Right cardiac atrium (tissue), 5 donors: ENCODE measurements at places on chromosomes 7 and 10. TPM values are rescaled to one million over a fixed set of nuclear protein-coding genes. Genes with fewer than 3 reads are reported as not detected.
A peak's percentile ranks its signal among the peaks of the same experiment; 100 is the strongest.

CLDN4 gene
- 0.09 TPM for total RNA-seq

GRCh38 chr7:110808361-110808760 is 282.6 kb upstream of the LRRN3 start:
- DNase-seq: no peak

SYT15 gene
- 3.3 TPM for total RNA-seq

DNA sequence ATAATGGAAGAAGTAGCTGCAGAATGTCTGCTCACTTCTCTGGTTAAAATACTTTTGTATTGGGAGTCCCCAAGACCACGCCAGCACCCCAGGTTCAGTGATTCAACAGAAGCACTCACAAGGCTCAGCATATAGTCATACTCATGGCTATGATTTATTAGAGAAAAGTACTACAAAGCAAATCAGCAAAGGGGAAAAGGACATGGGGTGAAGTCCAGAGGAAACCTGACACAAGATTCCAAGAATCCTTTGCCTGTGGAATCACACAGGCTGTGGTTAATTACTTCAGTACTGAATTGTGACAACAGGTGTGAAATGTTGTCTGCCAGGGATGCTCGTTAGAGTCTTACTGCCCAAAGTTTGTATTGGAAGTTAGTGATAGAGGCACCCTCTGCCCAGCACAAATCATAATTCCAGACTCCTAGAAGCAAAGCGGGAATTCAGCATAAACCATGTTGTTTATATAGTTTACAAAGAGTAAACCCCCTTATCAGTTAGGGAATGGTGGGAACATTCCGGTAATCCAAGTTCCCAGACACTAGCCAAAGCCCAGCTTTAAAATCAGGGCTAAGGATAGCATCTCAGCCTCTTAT is 79.4 kb downstream of the HYCC1 start:
- DNase-seq: no peak

UMAD1 gene
- total RNA-seq: 12.8 TPM

GRCh38 chr7:74542558-74543117 is 88.9 kb downstream of the GTF2IRD1 start:
- DNase-seq: peak; percentile 54

DNAJC12 gene
- total RNA-seq: 3.3 TPM

SMIM30 gene
- total RNA-seq: 135 TPM

CYP26A1 gene
- not detected for total RNA-seq

DNA sequence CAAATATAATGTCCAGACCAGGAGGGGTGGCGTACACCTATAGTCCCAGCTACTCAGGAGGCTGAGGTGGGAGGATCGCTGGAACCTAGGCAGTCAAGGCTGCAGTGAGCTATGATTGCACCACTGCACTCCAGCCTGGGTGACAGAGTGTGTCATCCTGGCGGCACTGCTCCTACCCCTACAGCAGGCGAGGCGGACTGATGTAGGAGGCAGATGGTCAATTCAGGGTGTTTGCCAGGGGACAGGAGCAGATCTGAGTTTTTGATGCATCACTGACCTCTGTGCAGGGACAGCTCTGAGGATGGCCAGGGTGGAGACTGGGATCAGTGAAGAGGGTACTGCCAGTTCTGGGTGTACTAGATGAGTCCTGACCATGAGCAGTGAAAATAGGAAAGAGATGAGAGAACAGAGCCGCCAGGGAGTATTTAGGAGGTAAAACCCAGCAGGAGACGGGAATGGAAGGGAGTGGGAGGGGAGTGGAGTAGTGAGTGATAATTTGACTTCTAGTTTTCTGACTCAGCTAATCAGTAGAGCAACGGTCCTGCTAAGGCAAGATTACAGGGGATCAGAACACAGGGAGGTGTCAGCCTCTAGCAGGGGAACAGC is 75.3 kb downstream of the HIP1 start:
- no peak for DNase-seq

DNA sequence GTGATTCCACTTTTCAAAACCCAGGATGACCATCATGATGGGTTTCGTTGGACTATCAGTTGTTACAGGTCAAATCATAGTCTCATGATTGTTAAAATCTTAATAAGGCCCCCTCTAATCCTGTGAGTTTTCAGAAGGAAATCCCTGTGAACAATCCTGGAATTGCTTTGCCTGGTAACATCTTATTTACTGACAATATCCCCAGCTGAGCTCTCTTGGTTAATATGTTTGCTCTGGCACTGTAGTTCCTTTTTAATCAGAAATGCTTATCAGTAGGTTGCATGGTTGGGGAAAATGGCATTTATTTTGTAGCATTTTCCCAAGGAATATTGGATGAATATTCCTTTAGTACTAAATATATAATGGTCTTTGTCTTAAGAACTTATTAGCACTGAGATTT is 163.9 kb downstream of the TCF7L2 start:
- no peak for DNase-seq

- DNase-seq: no peak
Observed at GRCh38 chr7:123538189-123538714, 3.9 kb upstream of the IQUB start.

- no peak for DNase-seq
Observed at GRCh38 chr7:123847868-123848267, 2.9 kb downstream of the HYAL4 start.

GRCh38 chr7:8015100-8015745 is 46.6 kb downstream of the GLCCI1 start:
- no peak for DNase-seq

GSDME gene
- total RNA-seq: 5.1 TPM

GRCh38 chr10:31959461-31960173 is 31.0 kb upstream of the ARHGAP12 start:
- DNase-seq: no peak

WDFY4 gene
- total RNA-seq: 2.7 TPM

DNA sequence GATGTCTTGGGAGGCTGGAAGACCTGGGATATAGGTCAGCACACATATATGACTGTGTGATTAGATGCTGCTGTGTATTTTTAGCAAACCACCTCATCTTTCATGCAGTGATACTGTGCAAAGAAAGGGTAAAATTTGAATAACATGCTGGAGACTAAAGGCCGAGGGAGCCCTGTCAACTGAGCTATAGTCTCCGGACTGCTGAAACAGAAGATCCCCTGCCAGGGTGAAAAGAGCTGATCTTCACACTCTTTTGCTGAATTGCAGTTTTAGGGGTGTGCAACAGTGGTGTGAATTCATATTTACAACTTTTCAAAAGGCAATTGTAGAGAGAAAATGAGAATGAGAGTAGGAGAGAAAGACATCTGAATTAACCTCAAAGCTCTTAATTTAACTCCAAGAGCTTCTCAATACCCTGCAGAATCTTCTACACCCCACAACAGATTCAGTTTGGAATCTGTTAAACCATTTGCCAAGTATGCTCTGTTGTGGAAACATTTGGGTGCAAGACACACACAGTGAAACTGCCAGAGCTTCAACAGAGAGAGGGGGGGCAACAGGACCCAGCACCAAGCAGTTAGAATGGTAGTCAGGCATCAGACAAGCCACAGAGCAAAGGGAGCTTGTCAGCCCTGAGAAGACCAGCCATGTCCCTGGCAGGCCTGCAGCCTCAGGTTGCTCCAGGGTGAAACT is 190.1 kb upstream of the STK17A start:
- DNase-seq: no peak

- DNase-seq: no peak
Observed at GRCh38 chr7:43456200-43456599, 126.7 kb upstream of the STK17A start.

DNA sequence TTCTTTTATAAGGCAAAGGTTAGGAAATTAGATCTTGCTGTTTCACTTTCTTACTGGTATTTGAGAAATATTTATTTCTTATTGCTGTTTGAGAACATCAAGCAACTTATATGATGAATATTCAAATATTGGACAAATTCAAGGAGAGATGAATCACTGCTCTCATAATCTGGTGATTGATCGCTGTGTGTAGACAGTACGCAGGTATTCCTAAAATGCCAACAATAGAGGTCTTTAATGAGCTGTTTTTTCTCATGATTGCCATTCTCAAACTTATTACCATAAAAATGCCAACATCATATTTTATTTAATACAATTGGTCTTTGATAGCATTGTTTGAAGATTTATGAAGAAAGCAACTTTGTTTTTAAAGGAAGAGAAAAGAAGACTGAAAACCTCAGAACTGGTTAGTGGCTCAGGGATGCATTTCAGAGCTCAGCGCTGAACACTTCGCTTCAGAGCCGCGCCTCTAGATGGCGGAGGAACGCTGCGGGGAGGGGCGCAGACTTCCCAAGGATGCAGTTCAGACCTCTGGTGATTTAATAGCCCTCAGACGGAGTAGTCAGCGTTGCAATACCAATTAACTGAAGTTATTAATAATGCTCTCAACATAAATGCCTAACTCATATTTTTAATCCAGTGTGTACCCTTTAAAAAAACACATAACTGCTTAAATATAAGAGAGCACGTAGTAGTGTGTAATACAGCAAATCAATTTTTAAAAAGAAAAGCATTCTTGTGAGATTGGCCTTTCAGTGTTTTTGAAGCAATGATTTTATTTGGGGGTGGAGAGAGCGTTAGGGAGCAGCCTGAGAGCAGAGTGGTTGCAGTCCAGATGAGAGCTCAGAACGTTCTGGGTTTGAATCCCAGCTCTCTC is 38.5 kb upstream of the STEAP4 start:
- DNase-seq: peak; percentile 78

- DNase-seq: no peak
Observed at GRCh38 chr10:77422491-77423338, 214.9 kb downstream of the KCNMA1 start.

GRCh38 chr7:109259151-109259550 is 689.5 kb downstream of the DNAJB9 start:
- DNase-seq: no peak

DNA sequence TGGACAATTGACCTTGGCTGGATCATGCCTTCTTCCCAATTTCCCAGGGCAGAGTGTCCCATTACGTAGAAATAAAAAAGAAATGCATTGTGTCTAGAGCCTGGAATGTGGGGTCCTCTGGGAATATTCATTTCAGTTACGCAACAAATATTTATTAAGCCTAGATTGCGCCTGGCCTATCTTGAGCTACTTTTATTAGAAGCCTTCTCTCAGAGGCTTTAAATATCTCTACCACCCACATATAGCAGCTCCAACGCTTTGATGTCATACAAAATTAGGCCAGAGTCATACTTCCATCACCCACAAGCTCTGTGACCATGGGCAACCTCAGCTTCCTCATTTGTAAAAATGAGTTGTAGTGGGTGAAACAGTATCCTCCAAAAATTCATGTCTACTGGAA is 24.9 kb upstream of the CARD11 start:
- DNase-seq: no peak

GRCh38 chr7:65449505-65449852 is 75.8 kb downstream of the ZNF92 start:
- peak; percentile 44 for DNase-seq

- DNase-seq: peak; percentile 56
Observed at GRCh38 chr10:116891208-116891607, 41.9 kb downstream of the ENO4 start.

GRCh38 chr10:100586959-100587358 is 51.2 kb downstream of the HIF1AN start:
- DNase-seq: no peak

LLCFC1 gene
- total RNA-seq: not detected

GRCh38 chr10:130003787-130004613 is 39.9 kb upstream of the EBF3 start:
- no peak for DNase-seq

- DNase-seq: no peak
Observed at GRCh38 chr10:60175441-60175971, 214.2 kb downstream of the ANK3 start.

DNA sequence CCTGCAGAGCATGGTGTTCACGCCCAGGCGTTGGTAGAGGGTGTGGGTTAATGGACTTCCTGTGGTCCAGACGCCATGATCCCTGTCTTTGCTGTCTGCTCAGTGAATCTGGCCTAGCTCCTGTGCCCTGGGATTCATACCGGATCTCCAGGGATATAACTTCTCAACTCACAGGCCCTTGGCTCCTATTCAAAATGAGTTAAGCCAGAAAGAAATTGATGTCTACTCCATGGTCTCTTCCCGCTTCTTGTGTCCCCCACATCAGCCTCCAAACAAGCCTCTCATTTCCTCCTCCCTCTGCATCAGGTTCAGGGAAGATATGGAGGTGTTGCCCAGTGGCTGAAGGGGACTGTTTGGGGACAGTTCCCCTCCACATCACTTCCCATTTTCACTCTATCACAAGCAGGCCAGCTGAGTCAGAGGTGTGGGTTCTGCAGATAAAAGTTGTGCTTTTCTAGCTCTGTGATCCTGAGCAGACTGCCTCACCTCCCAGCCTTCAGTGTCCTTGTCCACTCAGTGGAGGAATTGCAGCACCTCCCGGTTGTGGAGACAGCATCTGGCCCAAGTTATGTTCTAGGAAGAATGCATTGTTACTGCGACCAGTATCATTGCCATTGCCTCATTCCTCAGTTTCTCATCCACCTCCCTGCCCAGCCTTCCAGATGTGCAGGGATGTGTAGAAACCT is 22.5 kb downstream of the AKR1E2 start:
- DNase-seq: no peak

GRCh38 chr7:18638594-18639452 is 143.3 kb downstream of the HDAC9 start:
- DNase-seq: no peak

DNA sequence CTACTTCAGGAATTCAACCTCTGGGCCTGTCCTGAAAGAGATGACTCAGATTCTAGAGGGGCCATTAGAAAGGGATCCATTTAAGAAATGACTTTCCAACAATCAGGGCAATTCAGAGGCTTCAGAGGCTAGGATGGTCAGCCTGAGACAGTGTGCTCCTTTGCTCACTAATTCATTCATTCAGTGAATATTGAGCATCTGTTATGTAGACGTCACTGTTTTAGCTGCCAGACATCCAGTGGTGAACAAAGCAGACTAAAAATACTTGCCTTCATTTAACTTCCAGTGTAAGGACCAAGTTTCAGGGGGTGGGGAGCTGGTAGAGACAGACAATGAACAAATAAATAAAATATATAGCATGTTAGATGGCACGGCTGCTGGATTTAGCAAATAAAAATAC is 1.6 kb downstream of the KIAA1217 start:
- no peak for DNase-seq

- DNase-seq: no peak
Observed at GRCh38 chr7:7707806-7708205, 10.6 kb downstream of the RPA3 start.

DNA sequence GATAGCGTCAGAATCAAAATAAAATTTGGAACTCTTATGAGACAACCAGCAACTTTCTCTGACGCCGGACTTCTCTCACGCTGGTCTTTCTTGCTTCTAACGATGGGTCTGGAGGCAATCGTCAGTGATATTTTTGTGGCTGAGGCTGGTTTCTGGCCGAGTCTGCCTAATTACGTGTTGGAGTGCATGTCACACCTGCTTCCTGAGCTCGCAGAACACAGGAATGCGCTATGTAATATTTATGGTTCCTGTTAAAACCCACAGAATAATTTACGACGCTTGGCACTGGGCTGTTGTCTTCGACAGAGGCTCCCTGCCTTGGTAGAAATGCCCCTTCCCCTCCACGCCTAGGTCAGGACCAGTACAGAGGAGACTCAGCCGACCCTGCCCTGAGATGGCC is 64.9 kb downstream of the NPTX2 start:
- DNase-seq: no peak

- DNase-seq: no peak
Observed at GRCh38 chr7:139370301-139370942, 10.7 kb downstream of the LUC7L2 start.
